Right lung (tissue), 10 donors: ENCODE measurements at places on chromosomes 6 and 20.

GRCh38 chr6:41791984-41792383 lies 4.5 kb downstream of the TOMM6 start:
- DNase-seq = no peak

DNA sequence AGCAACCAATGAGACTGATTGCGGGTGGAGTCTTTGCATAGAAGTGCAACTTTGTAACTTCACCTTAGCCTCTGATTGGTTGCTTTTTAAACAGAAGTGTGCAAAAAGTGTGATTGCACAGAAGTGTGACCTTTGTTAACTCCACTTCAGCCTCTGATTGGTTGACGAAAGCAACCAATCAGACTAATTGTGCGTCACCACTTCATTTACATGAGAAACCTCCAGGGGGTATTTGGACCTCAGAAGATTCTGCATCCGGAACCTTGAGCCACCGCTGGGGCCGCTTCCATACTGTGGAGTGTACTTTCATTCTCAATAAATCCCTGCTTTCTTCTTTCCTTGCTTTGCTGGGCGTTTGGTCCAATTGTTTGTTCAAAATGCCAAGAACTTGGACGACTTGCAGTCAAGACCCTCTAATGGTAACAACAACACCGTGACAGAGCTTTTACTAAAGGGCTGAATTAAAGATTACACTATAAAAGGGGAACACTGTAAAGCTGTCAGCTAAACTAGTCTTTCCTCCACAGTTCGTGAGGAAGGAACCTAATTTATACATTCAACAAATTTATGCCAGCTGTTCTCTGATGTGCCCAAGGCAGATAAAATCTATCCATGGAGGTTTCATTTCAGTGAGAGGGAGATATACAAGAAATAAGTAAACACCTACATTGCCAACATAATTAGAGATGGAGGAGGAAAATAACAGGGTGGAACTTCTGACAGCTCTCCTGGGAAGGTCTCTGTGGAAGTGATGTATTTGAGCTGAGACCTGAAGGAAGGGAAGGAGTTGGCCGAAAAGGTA lies 1.4 kb upstream of the HECA start:
- DNase-seq = no peak

DNA sequence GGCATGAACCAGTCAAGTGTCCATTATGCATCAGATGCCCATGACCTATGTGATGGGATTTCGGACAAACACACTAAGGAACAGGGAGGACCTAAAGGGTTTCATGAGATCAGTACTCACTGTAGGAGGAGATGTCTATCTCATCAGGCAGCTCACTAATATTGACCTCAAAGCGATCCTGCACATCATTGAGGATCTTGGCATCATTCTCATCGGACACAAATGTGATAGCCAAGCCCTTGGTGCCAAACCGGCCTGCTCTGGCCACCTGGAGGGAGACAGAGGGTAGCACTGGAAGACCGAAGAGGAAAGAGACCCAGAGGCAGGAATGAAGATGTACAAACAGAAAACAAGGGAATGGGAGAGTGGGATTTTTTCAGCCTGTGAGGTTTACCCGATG lies 1.9 kb downstream of the MCCD1 start:
- no peak for DNase-seq

- no peak for DNase-seq
Measured at GRCh38 chr6:89680150-89680549, 41.6 kb upstream of the LYRM2 start.

GRCh38 chr6:157732007-157732406 lies 91.0 kb upstream of the SNX9 start:
- no peak for DNase-seq

DNA sequence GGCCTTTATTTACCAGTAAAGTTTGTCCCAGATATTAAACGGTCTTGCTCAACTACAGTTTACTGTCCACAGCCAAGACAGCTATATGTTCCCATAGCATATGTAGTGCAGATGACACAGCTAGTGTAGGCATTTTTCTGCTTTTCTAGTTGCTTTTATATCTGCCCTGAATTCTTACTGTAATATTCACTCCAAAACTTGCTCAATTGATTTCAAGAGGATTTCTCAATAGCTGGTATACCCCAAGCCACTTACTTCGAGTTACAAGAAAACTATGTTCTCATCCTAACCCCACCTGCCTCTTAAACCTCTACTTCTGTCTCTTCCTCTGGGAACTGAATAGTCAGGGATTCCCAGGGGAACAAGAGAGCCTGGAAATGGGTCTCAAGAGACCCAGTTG lies 18.9 kb upstream of the ROS1 start:
- DNase-seq = no peak

GRCh38 chr20:11411765-11412164 lies 505.9 kb upstream of the BTBD3 start:
- DNase-seq = no peak

DNA sequence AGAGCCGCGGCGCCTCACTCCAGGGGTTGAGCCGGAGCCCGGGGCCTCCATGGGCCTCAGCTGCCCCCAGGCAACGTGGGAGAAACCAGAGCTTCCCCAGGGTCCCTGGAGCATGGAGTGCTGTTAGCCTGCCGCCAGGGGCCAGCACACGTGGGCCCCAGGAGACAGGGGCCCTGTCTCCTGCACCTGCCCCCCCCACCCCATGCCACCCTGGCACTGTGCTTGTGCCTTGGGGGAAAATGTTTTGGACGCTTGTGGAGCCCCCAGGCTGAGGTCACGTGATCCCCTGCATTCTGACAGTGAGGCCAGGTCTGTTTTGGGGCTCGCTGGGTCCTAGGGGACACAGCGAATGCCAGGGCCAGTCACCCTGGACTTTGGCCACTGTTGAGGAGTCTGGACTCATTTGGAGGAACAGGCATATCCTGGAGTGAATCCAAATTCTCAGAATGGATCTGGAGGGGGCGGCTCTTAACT lies 30.2 kb upstream of the MPC1 start:
- no peak for DNase-seq
